ENCODE measurements at places on chromosomes 4 and X. TPM values are rescaled to one million over a fixed set of nuclear protein-coding genes. Genes with fewer than 3 reads are reported as not detected.

GRCh38 chr4:4502694-4503311 is 39.0 kb downstream of the STX18 start:
- DNase-seq, result no peak

DNA sequence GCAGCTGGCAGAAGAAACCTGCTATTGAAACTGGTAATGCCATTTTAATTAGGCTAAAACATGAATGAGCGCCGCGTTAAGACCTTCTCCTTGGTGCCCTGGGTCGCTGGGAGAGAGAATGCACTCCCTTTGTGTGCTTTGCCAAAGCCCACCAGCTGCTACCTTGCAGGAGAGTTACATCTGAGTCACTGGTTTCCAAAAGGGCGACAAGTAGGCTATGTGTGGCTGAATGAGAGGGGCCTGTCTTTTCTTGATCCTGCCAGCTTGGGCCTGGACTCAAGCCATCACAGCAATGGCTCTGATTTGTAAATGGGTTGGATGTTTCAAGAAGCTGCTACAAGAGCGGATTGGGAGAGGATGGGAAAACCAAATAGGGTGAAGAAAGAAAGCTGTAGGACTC is 81.5 kb downstream of the NHS start:
- DNase-seq, result peak; percentile 48

GRCh38 chr4:40971338-40971737 is 221.6 kb downstream of the NSUN7 start:
- no peak for DNase-seq

- DNase-seq, result no peak
These were observed 44.2 kb upstream of the DGKK start for GRCh38 chrX:50514811-50515210.

- no peak for DNase-seq
These were observed 59.2 kb downstream of the SLC7A11 start for GRCh38 chr4:138182838-138183426.

DNA sequence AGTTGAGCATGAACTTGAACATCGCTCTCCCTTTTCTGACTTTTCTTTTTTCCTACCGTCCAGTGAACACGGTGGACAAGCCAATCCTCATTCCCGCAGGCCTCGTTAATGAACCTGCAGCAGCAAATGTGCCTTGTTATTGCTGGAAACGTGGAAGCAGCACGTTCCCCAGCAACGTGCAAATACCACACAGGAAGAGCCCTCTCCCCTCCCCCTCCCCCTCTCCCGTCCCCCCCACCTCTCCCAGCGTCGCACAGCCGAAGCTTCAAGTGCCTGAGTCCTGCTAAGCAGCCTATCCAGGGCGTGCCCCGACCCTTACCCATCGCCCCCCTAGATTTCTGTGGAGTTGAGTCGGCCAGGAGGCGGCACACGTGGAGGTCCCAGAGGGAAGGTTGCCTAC is 219.9 kb downstream of the BCOR start:
- DNase-seq, result peak; percentile 65

DNA sequence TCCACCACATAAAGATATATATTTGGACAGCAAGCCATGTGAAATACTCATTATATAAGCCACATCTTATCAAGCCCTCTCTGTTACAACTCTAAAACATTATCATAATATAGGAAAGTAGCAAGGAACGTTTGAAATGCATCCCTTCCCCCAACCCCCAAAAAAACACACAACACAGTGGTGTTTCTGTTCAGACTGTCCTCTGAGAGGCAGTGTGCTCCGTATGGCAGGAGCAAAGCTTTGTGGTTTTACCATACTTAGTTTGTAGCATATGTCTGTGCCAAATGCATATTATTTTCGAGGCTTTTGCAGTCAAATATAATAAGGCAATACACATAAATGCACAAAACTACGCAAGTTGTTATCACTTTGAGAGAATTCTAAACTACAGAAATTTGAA is 194.2 kb downstream of the RAPGEF2 start:
- no peak for DNase-seq

DNA sequence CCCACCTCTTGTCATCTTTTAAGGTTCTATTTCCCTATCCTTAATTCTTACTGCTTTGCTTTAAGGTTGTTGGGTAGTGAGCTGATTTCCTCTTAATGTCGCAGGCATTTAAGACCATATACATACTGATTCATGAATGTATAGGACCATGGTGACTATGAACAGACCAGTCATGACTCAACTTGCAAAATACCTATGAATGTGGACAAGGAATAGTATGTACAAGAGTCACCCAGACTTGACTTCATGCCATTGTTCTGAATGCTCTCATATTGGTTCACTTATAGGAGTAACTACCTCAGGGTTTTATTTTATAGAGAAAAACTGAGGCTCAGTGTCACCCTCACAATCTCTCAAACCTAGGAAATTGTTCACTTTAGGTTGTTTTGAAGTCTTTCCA is 44.3 kb downstream of the CCNG2 start:
- no peak for DNase-seq

The MMRN1 gene
- total RNA-seq, result not detected

DNA sequence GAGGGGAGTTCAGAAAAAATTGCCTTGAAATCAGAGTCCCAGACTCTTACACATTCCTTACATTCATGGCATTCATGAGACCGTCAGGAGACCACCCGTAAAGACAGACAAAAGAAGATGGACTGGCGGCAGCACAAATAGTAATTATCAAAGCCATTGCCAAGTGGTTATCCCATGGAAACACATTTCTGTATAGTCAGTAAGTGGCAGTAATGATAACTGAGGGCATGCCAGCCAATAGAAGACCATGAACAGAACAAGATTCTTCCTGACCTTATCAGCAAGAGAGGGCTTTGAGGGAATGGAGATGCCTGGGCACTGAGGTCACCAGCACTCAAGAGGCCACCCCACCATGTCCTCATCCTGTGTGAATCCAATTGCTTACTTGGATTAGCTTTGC is 121.7 kb upstream of the HCCS start:
- peak; percentile 51 for DNase-seq

GRCh38 chrX:66731398-66731797 is 92.5 kb upstream of the EDA2R start:
- no peak for DNase-seq

GRCh38 chr4:53022513-53023100 is 160.5 kb downstream of the RASL11B start:
- no peak for DNase-seq

DNA sequence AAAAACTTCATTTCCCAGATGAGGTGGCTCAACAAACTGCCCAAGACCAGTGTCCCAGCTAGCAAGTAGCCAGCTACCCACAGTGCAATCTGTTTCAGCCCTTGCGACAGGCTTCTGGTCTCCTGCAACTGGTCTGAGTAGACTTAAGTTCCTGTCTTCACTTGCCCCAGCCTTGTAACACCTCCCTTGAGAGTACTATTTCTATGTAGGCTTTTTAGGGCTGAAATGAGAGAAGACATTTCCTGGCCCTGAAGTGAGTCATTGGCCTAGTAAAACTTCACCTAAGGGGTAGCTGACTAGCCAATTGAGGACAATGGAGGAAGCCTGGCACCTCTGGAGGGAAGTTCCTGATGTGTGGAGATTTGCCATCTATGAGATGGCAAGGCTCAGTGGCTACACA is 80.1 kb upstream of the STIM2 start:
- DNase-seq, result no peak

The RHOXF1 gene
- not detected for total RNA-seq

The IL9R gene
- not detected for total RNA-seq

- DNase-seq, result no peak
These were observed 51.0 kb downstream of the TRIM2 start for GRCh38 chr4:153255233-153255632.

DNA sequence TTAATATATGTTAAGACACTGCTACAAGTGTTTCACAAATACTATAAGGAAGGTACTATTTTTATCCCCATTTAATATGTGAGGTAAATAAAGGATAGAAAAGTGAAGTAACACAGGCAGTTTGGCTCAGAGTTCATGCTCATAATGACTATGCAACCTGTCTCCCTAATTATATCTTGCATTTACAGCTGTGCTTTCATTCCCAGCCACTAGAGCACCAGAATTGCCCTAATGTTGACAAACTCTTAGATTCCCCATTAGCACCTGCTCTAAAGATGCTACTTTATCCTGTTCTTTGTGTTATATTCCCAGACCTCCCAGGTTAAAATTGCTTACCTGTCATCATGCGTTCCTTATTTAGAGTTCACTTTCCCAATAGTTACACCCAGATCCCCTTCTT is 833.6 kb downstream of the CCSER1 start:
- no peak for DNase-seq
